ENCODE measurements at places on chromosomes 3 and 15. TPM values are rescaled to one million over a fixed set of nuclear protein-coding genes. Genes with fewer than 3 reads are reported as not detected.

DNA sequence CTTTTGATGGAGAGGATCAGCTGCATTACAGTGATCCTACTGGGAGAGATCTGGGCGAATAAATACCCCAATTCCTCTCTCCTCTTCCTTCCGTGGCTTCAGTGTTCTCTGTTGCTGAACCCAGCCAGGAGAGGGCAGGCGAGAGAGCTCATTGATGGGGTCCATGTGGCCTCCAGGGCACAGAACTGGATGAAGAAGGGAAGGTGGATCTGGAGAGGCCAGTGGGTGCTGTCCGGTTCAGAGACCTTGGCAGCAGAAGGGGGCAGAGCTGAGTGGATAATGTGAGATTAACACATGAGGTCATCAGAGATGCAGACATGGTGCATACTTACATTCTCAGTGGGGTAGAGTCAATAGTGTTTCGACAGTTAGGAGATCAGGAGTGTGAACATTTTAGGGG, 193.6 kb downstream of the CLSTN2 start:
- DNase-seq: no peak
- H3K36me3 ChIP-seq: no peaks in the 10 kb centered on the region
- H3K4me1 ChIP-seq: no peaks in the 10 kb centered on the region
- H3K27me3 ChIP-seq: no peaks in the 10 kb centered on the region
- H3K4me3 ChIP-seq: no peak overlapping the region
- no peak overlapping the region for H3K27ac ChIP-seq

DNA sequence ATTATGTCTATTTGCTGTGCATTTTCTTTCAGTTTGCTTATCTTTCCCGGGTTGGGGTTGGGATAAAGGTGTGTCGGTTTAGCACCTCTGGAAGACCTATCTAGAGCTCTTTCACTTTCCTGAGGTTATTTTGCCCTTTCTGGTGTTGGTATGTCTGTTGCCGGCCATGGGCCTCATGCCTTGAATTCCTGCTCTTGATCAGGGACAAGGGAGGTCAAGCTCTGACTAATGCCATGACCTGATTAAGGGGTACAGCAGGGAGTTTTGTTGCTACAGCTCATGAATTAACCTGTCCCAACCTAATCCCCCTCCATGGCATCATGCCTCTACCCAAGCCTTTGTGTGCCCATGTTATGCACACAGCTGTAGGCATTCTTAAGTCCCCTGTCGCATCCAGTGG, 70.5 kb upstream of the GOLGA6B start:
- H3K36me3 ChIP-seq: peaks cover 5% of the 10 kb centered on the region
- H3K4me1 ChIP-seq: no peaks in the 10 kb centered on the region
- no peak overlapping the region for H3K4me3 ChIP-seq
- no peak overlapping the region for H3K27ac ChIP-seq
- peak; percentile 40 for DNase-seq

FOXL2NB gene
- not detected for total RNA-seq

FAM174B gene
- total RNA-seq: 1.0 TPM

- peak; percentile 83 for DNase-seq
- H3K27ac ChIP-seq: no peak overlapping the region
- no peaks in the 10 kb centered on the region for H3K36me3 ChIP-seq
- H3K4me1 ChIP-seq: no peaks in the 10 kb centered on the region
These were observed 45.0 kb downstream of the SUCNR1 start for GRCh38 chr3:151918253-151919029.

DNA sequence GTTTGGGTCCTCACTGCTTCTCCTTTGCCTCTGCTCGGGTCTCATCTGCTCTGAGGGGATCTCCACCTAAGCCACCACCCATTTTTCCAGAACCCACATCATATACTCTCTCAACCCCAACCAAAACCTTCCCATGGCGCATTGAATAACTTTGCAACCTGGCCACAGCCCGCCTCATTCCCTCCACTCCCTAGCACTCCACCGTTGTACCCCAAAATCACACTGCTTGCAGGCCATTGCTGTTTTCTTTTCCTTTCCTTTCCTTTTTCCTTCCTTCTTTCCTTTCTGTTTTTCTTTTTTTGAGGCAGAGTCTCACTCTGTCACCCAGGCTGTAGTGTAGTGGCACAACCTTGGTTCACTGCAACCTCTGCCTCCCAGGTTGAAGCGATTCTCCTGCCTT, 3.1 kb upstream of the VPS18 start:
- peaks cover 8% of the 10 kb centered on the region for H3K4me1 ChIP-seq
- no peak for DNase-seq
- H3K27me3 ChIP-seq: no peaks in the 10 kb centered on the region
- H3K36me3 ChIP-seq: peaks cover 5% of the 10 kb centered on the region
- H3K4me3 ChIP-seq: no peak overlapping the region

GRCh38 chr15:25743548-25744275, 119.4 kb downstream of the ATP10A start:
- no peaks in the 10 kb centered on the region for H3K4me1 ChIP-seq
- no peaks in the 10 kb centered on the region for H3K36me3 ChIP-seq
- no peaks in the 10 kb centered on the region for H3K27me3 ChIP-seq
- no peak overlapping the region for H3K27ac ChIP-seq
- H3K4me3 ChIP-seq: no peak overlapping the region

- H3K36me3 ChIP-seq: no peaks in the 10 kb centered on the region
- no peak overlapping the region for H3K4me3 ChIP-seq
- no peaks in the 10 kb centered on the region for H3K4me1 ChIP-seq
- no peaks in the 10 kb centered on the region for H3K27me3 ChIP-seq
- H3K27ac ChIP-seq: no peak overlapping the region
These were observed 134.1 kb downstream of the VPS8 start for GRCh38 chr3:184945886-184946625.

DNA sequence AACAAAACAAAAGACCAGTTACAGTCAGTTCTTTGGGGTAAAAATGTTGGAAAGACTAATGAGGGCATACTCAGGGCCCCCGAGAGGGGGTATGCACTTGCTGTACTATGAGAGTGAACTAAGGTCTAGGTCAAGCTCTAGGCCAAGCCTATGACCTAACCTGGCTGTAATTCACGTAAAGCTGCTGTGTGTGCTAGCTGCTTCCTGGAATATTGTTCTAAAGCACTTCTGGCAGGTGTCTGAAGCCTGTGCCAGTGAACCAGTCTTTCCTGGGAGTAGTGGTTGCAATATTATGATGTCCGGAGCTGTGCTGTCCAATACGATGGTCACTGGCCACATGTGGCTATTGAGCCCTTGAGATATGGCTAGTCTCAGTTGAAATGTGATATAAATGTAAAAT, 13.1 kb upstream of the CX3CR1 start:
- no peak overlapping the region for H3K4me3 ChIP-seq
- H3K36me3 ChIP-seq: no peaks in the 10 kb centered on the region
- H3K27ac ChIP-seq: no peak overlapping the region
- no peaks in the 10 kb centered on the region for H3K4me1 ChIP-seq

GRCh38 chr15:76988867-76989780, 5.8 kb upstream of the PSTPIP1 start:
- no peak overlapping the region for H3K4me3 ChIP-seq
- H3K27ac ChIP-seq: no peak overlapping the region
- H3K36me3 ChIP-seq: no peaks in the 10 kb centered on the region
- H3K4me1 ChIP-seq: no peaks in the 10 kb centered on the region
- peaks cover 4% of the 10 kb centered on the region for H3K27me3 ChIP-seq

DNA sequence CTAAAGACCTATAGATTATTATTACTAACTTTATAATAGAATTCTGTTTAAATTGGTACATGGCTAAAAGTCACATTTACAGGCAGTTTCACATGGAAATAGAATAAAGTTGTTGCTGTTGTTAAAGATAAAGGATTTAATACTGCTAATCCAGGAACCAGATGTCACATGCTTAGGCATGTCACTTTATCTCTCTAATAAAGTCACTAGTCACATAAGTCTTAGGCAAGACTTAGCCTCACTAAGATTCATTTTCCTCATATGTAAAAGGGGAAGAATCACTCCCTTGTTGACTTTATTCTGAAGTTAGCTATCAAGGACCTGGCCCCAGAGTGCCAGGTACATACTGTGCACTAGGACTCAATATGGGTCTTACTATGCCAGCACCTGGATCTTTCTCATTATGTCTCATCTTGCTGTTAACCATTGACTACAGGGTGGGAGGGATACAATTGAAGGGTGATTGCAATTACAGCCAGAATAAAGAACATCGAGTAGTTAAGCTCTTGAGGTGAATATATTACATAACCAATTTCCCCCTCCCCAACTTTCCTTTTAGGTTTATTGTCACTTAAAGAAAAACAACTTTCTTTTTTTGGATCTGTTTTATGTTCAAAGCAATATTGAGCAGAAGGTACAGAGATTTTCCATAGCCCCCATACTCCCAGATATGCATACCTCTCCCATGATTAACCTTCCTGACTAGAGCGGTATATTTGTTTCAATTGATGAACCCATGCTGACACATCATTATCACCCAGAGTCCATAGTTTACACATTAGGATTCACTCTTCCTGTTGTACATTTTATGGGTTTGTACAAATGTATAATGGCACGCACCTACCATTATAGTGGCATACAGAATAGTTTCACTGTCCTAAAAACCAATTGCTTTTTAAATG, 36.6 kb downstream of the LNP1 start:
- no peaks in the 10 kb centered on the region for H3K36me3 ChIP-seq
- no peaks in the 10 kb centered on the region for H3K27me3 ChIP-seq
- no peak for DNase-seq

ALDH1A2 gene
- total RNA-seq: 7.7 TPM

- no peaks in the 10 kb centered on the region for H3K27me3 ChIP-seq
- no peak overlapping the region for H3K4me3 ChIP-seq
- peaks cover 16% of the 10 kb centered on the region for H3K4me1 ChIP-seq
- peak; percentile 84 for DNase-seq
- peak overlapping the region; percentile 45 for H3K27ac ChIP-seq
These were observed 15.0 kb upstream of the PLD1 start for GRCh38 chr3:171825222-171825828.

DNA sequence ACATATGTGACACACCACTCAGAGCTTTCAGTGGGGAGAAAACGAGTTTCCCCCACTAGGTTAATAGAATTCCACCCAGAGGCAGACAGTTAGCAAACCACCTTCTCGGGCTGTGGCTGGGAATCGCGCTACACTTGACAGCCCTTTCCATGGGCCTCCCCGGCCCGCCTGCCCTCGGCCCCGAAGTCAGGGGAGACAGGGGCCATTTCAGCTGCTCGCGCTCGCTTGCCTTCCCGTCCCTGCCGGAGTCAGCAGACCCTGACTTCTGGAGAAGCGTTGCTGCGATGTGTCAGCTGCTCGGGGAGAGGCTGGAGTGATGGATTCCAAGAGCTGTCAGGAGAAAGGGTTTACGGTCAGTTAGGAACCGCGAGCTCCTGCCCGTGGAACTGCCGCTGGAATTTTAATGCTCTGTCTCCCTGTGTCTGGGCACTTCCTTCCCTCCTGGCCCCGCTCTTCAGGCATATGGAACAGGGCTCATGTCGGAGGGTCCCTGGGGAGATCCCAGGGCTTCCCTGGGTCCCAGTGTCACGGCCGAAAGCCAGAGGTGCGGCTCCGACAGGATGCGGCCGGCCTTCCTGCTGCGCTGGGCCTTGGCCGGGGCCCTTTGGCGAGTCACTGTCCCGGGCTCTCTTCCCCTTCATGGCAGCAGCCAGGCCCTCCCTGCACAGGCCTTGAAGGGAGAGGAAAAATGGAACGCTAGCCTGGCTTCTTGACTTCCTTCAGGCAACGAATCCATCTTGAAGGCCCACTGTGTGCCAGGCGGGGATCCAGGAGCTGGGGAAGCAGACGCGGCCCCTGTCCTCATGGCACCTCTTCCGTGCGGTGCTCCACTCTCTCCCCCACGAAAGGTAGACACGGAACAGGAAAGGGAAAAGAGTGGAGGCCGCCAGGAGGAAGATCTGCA, 38.4 kb upstream of the VPS8 start:
- no peak overlapping the region for H3K4me3 ChIP-seq
- no peaks in the 10 kb centered on the region for H3K27me3 ChIP-seq
- DNase-seq: peak; percentile 77
- H3K36me3 ChIP-seq: no peaks in the 10 kb centered on the region
- H3K4me1 ChIP-seq: peaks cover 8% of the 10 kb centered on the region
- peak overlapping the region; percentile 57 for H3K27ac ChIP-seq
